Kidney epithelial cell (primary cell): ENCODE measurements at places on chromosomes 6 and 20. TPM values are rescaled to one million over a fixed set of nuclear protein-coding genes. Genes with fewer than 3 reads are reported as not detected.
A peak's percentile ranks its signal among the peaks of the same experiment; 100 is the strongest.

- DNase-seq: no peak
Observed at GRCh38 chr6:160791459-160791858, 89.4 kb downstream of the PLG start.

PRKN gene
- total RNA-seq: 1.2 and 1.6 TPM in 2 replicates

DNA sequence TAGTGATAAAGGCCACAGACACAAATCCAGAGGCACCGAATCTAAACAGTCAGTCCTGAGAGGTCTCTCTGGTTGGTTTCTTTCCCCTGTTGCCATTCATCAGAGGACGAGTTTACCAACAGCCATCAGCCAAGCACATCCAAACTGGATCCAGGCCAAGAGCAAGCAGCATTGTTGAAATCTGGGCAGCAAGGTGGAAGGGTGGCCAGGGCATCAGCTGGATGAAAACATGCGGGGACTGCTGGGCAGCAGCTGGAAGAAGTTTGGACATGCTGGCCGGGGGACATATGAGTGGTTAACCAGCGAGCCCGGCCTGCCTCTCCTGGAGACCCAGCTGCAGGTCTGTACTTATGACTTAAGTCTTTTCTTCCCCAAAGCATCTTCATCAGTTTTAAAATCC, at the start of gene SMIM28:
SMIM28 (plus strand) TSS at position 62 of the 400 bp plus-strand sequence; CDS start at position 230, 168 bp downstream.
- no peak for DNase-seq

DNA sequence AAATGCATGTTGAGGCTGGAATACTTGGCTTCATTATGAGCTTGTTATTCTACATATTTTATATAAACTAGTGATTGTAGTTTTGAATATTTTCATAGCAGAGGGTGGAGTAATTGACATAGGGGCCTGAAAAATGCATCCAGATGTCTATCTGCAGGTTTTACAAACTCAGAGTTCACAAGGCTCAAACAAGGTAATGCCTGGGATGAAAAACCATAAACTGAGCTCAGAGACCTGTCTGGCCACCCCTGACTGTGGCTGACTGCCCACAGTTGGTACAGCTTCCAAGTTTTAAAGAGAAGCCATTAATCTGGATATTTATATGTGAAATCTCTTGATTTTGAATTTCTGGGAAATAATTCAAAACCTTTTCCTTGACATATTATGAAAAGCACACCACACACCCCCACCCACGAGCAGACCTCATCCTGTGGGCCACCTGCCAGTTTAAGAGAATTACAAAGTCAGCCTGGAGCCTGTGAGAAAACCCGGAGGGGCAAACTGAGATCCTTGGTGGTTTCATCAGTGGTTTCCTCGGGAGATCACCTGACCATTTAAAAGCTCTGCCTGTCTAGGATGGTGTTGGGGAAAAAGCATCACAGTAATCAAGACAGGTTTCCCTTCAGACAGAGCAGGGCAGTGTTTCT, 230.1 kb downstream of the SAMD5 start:
- peak; percentile 7 for DNase-seq

GRCh38 chr20:62925076-62925419, 1.3 kb downstream of the DIDO1 start:
- no peak for DNase-seq

- no peak for DNase-seq
Observed at GRCh38 chr6:5645328-5646290, 361.1 kb downstream of the NRN1 start.

GRCh38 chr6:117505311-117505710, 22.8 kb downstream of the DCBLD1 start:
- DNase-seq: no peak

FOXC1 gene
- total RNA-seq: 26.2 and 27.6 TPM in 2 replicates

DNA sequence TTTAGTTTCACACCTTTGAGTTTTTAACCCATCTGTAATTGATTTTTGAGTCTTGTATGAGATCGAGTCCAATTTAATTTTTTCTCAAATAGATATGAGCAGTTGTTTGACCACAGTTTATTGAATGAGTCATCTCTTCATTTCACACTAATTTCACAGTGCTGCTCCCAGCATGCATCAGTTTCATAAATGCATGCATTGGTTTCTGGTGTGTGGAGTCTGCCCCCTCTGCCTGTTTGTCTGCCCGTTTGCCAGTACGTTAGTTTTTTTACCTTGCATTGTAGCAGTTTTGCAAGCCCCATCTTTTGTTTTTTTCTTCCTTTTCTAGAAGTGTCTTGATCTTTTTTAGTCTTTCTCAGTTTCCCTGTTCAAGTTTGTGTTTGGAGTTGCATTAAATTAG, 11.9 kb downstream of the SLX4IP start:
- DNase-seq: no peak

- DNase-seq: no peak
Observed at GRCh38 chr6:136362421-136363356, 73.0 kb upstream of the BCLAF1 start.

GRCh38 chr6:89311853-89312531, 3.1 kb downstream of the GABRR2 start:
- DNase-seq: no peak

APCDD1L gene
- total RNA-seq: 5.1 and 5.9 TPM in 2 replicates
